ENCODE measurements at places on chromosomes 2 and 18. TPM values are rescaled to one million over a fixed set of nuclear protein-coding genes. Genes with fewer than 3 reads are reported as not detected.

GRCh38 chr18:62318228-62319180, 6.6 kb upstream of the TNFRSF11A start:
- no peak for DNase-seq

The FECH gene
- 9.9 TPM for polyA plus RNA-seq

DNA sequence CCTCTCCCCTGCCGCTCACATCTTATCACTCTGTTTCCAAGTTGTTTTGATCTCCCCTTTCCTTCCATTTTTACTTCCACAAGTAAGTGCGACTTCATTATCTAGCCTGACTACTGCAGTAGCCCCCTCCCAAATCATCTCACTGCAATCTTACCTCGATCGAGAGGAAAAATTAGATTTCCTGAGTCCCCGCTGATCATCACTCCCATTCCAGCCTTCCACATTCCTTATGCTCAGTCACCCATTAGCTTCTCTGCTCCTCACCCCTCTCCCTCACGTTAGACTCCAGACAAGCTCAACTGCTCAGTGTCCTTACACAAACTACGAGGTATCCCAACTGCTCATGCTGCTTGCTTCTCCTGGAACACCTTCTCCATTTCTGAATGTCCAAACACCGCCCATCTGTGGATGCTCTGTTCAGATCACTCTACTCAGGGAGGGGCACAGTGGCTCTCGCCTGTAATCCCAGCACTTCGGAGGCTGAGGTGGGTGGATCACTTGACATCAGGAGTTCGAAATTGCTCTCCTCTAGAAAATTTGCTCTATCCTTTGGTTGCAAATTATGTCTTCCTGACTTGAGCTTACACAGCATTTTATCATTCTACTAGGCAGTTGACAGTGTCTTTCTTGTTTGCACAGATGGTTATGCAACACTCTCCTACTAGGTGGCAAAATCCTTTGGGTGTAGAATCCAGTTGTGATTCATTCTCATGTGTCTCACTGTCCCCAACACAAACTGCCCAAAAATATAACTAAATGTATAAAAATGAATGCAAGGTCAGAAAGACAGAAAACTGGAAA, 96.5 kb downstream of the INO80D start:
- no peak for DNase-seq

GRCh38 chr18:47953471-47953931, 23.0 kb upstream of the SMAD2 start:
- peak; percentile 87 for DNase-seq

- no peak for DNase-seq
Measured at GRCh38 chr2:235958931-235959410, 209.2 kb downstream of the GBX2 start.

GRCh38 chr2:232444409-232445148, 11.4 kb upstream of the ALPI start:
- DNase-seq, result peak; percentile 69

The RAD51AP2 gene
- polyA plus RNA-seq, result not detected

- no peak for DNase-seq
Measured at GRCh38 chr18:40037356-40037755, 1917.7 kb upstream of the PIK3C3 start.

GRCh38 chr2:64214281-64215115, 70.3 kb upstream of the PELI1 start:
- DNase-seq, result peak; percentile 64

The GAD1 gene
- not detected for polyA plus RNA-seq

- peak; percentile 11 for DNase-seq
Measured at GRCh38 chr2:171893196-171893823, 734 bp downstream of the SLC25A12 start.

The NEU2 gene
- polyA plus RNA-seq, result not detected

DNA sequence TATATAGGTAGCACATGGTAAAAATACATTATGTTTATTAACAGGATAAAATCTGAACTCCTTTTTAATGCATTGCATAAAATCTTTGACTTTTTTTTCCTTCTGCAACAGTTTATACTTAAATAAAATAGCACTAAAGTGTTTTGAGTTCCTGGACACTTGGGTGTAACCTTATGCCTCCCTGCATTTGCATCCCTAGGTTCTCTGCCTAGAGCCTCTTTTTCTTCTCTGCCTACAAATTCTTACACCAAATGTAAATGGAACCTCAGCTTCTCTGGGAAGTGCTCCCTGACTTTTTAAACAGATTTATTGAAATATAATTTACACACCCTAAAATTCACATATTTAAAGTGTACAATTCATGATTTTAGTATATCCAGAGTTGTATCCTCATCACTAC, 1017.6 kb downstream of the CNTNAP5 start:
- DNase-seq, result no peak

GRCh38 chr2:11521775-11522174, 12.1 kb upstream of the GREB1 start:
- DNase-seq, result no peak

The TXNDC2 gene
- polyA plus RNA-seq, result not detected

- no peak for DNase-seq
Measured at GRCh38 chr2:220531216-220531615, 903.8 kb downstream of the SLC4A3 start.
